ENCODE measurements at places on chromosomes 4 and X. TPM values are rescaled to one million over a fixed set of nuclear protein-coding genes. Genes with fewer than 3 reads are reported as not detected.

GRCh38 chrX:106007815-106008214, 30.7 kb downstream of the SERPINA7 start:
- no peak for DNase-seq

GRCh38 chr4:118082182-118082581, 47.9 kb downstream of the NDST3 start:
- no peak for DNase-seq

DNA sequence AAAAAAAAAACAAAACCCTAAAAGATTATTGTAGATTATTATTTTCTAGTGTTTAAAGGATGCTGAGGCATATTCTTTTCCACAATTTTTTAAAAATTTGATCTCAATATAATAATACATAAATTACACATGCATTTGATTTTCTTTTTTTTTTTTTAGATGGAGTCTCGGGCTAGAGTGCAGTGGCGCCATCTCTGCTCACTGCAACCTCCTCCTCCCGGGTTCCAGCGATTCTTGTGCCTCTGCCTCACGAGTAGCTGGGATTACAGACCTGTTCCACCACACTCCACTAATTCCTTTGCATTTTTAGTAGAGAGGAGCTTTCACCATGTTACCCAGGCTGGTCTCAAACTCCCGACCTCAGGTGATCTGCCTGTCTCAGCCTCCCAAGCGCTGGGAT, 83.5 kb upstream of the TSPAN5 start:
- no peak for DNase-seq

DNA sequence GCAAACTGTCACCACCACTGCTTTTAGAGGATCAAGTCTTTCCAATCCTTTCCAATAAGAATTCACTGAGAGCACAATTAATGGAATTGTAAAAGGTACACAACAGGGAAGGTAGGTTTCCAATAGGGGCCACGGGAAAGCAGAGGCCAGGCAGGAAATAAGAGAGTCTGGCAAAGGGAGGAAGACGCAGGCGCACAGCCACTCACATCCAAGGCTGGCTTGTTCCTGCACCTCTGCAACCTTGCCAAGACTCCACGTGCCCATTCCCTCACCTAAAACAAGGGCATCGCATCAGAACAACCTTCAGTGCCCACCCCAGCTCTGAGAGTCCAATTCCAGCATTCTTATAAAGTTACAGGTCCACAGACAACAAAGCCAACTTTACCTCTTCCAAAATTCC, 81.2 kb downstream of the AFAP1 start:
- DNase-seq = no peak

GRCh38 chr4:3016961-3017360, 53.6 kb downstream of the GRK4 start:
- no peak for DNase-seq

The MAML3 gene
- 2.0 TPM for total RNA-seq

The CLCN5 gene
- 1.7 TPM for total RNA-seq
